Heart left ventricle (tissue), 16 donors: ENCODE measurements at places on chromosomes 12 and 14.

DNA sequence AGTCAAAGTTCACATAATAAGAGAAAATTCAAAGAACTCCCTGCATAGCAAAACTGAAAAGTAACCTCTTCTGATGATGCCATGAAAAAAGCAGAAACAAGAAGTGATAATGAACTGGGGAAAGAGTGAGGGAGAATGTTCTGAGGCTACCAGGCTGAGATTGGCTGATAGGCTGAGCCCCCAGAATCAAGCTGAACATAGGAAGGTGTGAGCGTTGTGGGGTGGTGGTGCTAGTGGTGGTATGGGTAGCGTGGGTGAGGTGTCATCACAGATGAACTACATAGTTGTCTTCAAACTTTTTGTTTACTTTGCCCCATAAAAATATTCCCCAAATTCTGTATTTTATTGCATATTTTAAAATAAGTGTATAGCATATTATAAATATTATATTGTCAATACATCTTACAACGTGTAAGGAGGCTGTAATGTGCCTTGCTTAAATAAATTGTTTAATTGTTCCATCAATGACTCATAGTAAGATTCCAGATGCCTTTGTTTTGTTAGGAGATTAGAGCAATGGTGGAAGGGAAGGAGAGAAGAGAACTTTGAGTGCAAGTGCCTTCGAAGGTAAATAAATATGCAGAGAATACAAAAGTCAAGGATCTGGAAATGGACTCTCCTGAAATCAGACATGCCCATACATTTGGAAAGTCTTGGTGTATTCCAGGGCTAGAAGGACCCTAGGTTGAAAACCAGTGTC is 15.8 kb upstream of the CFAP54 start:
- DNase-seq, result no peak

DNA sequence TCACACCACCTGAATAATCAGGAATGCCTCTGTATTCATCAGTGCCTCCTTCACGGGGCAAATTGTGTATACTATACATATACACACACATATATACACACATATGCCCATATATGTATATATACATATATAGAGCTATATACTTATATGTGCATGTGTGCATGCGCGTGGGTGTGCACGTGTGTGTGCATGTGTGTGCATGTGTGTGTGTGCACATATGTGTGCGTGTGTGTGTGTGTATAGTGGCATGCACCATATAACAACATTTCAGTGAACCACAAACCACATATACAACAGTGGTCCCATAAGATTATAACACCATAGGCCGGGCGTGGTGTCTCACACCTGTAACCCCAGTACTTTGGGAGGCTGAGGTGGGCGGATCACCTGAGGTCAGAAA is 35.7 kb downstream of the CFL2 start:
- no peak for DNase-seq

GRCh38 chr12:15757553-15758255 is 31.5 kb downstream of the EPS8 start:
- DNase-seq, result no peak

- no peak for DNase-seq
These were observed 371.2 kb downstream of the BTG1 start for GRCh38 chr12:91774434-91774921.

GRCh38 chr14:21169573-21169972 is 13.7 kb upstream of the OR5AU1 start:
- DNase-seq, result no peak

DNA sequence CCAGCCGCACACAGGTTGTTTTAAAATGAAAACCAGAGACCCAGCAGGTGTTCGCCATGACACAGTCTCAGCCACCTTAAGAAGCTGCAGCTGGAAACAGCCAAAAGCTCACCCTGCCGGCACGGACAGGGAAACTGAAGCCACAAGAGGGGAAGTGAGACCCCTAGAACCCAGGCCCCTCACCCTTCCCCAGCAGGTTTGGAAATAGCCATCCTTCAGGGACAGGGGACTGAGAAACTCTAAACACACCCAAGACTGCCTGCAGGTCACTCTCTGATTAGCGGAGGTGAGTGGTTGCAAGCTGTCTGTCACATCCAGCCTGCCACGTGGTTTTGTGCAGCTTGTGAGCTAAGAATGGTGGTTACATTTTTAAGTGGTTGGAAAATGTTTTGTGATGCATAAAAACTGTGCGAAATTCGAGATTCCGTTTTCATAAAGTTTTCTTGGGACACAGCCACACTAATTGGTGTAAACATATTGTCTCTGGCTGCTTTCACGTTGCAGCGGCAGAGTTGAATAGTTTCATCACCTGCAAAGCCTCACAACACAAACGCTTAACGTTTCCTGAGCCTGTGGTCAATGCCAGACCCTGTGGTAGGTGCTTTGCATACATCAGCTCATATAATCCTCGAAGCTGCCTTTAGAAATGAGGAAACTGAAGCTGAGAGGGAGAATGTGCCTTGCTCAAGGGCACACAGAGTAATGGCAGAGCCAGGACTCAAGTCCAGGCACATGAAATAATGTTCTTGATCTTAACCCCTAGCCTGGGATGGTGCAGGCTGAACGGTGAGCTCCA is 1.7 kb upstream of the SELPLG start:
- no peak for DNase-seq

DNA sequence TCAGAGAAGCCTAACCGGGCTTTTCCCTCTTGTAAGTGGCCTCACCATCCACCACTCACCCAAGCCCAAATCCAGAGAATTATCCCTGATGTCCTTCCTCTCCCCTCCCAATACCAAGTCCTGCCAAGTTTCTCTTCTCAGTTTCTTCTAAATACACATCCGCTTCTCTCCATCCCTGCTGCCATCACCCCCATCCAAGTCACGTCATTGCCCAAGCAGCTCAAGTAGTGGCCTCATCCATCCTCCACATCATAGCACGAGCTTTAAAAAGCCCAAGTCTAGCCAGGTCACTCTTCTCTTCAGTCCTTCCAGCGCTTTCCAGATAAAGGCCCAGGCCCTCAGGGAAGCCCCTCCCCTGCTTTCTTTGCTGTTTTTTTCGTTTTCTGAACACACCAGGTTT is 25.4 kb downstream of the IL31 start:
- DNase-seq, result no peak

GRCh38 chr12:128755566-128755965 is 68.2 kb downstream of the SLC15A4 start:
- no peak for DNase-seq

DNA sequence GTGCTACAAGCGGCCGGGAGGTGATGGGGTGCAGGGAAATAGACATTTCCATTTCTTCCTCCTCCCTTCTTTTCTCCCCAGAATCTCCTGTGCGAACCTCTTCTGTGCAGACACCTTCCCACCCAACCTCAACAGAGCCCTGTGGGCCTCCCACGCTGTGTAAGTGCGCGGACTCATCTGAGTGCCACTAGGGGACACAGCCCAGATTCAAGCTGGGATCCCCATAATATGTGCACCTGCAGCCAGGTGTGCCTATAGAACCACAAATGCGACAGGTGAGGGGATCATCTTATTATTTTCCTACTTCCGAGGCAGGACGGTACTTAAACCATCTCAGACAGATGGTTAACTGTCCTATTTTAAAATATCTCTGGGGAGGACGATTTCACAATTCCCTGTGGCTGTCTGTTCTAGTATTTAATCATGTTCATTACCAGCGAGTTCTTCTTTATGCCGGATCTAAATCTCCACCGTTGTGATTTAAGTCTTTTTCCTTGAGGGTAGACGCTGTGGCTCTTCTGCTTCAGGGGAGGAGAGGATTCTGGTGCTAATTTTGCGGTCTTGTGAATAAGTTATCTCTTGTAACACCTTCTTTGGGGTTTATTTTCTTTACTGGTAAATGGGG is 17.2 kb upstream of the CACNA1C start:
- no peak for DNase-seq

DNA sequence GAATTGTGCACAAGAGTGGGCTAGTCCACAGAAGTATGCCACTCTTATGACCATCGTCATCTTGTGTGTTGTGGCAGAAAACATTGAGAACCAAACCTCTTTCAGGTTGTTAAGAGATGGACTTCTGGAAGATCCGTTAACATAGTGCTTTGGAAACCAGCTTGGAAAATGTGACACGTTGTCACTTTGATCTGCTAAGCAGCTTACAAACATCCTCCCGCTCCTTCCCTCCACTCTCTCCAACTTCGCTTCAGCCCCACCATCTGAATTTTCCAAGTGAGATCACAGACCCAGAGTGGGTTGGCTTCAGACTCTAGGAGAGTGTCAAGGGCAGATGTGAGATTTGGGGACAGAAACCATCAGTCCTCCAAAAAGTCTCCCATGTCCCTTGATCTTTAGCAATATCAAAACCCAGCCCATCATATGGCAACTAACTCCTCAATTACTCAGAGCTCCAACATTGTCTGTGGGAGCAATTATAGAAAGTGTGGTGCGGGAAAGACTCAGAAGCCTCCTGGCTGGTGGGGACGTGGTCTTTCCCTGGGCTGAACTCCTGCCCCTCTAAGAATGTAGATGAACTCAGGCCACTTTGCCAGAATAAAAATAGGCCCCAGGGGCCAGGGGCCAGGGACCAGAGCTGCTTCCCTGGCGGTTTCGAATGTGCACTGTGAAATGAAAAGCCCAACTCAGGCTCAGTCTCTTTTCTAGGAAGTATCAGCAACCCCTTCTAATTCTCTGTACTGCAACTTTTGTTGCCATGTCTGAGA is 129.5 kb downstream of the SLC38A6 start:
- DNase-seq, result no peak

GRCh38 chr12:132178801-132179401 is 34.6 kb downstream of the NOC4L start:
- no peak for DNase-seq

GRCh38 chr14:50856660-50857059 is 15.2 kb upstream of the ABHD12B start:
- no peak for DNase-seq

- DNase-seq, result no peak
These were observed 10.1 kb upstream of the DCAF4 start for GRCh38 chr14:72916174-72916573.

DNA sequence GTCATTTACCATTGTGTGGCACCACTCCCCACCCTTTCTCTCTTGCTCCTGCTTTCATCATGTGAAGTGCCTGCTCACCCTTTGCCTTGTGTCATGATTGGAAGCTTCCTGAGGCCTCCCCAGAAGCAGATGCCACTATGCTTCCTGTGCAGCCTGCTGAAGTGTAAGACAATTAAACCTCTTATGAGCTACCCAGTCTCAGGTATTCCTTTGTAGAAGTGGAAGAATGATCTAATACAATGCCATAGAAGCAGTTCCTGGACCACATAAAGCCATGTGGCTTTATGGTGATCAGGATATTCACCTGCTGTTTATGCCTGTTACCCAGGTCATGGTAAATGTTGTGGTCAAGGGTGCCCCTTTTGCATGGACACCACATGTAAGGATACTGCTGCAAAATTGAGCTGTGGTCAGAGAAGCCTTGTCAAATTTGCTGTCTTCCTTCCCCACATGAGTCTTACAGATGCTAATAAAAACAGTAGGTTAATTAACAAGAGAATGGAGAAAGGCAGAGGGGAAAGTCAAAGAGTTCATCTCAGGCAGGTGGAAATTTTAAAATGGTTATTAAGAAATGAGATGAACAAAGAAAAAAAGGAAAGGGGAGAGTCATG is 112.8 kb upstream of the IFNG-AS1 start:
- DNase-seq, result no peak

- no peak for DNase-seq
These were observed 8.4 kb downstream of the GPRC5A start for GRCh38 chr12:12899530-12900380.

DNA sequence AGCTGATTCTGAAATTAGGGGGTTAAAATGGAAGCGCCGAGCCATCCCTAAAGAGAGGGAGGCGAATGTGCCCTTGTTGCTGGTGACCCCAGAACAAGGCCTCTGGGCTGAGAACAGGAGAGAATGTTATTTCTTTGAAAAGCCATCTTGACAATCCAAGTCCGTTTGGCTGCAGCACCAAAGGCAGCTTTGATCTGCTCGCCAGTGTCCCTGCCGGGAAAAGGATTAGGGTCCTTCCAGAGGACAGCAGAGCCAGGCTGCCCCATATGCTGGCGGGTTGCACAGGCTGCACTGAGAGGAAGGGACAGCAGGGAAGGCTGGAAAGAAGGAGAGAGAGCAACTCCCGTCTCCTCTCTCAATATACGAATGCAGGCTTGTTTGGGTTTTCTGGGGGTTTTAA is 141.7 kb downstream of the TMEM132C start:
- DNase-seq, result no peak

DNA sequence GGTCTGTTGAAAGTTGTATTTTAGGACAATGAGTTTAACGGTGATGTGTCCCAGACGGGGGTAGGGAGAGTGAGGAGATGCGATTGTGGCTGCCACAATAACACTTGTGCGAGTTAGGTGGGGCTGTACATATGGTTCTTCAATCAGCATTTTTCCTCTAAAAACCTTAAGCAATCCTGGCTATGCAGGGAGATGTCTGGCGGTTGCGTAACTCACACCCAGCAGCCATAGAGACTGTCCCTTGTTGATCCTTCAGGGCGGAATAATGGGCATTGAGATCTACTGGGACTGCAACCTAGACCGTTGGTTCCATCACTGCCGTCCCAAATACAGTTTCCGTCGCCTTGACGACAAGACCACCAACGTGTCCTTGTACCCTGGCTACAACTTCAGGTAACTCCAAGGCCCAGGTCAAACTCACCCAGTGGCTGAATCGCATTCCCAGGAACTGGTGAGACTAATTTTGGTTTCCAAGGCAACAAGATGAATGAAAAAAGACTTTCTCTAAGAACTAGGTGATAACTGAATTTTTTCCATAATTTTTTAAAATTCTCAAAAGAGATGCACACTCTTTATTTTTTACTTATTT is 34.6 kb downstream of the P2RX7 start:
- no peak for DNase-seq

- DNase-seq, result peak; percentile 90
These were observed at the start of gene MSRB3 for GRCh38 chr12:65278576-65279368. Gene MSRB3, plus strand, starts transcription at chr12:65278683. Its CDS starts 29,897 bp downstream, at chr12:65308580.

GRCh38 chr12:30926243-30927221 is at the start of gene TSPAN11:
Gene TSPAN11, plus strand, starts transcription at chr12:30926748. Its CDS starts 27,244 bp downstream, at chr12:30953992.
- no peak for DNase-seq

DNA sequence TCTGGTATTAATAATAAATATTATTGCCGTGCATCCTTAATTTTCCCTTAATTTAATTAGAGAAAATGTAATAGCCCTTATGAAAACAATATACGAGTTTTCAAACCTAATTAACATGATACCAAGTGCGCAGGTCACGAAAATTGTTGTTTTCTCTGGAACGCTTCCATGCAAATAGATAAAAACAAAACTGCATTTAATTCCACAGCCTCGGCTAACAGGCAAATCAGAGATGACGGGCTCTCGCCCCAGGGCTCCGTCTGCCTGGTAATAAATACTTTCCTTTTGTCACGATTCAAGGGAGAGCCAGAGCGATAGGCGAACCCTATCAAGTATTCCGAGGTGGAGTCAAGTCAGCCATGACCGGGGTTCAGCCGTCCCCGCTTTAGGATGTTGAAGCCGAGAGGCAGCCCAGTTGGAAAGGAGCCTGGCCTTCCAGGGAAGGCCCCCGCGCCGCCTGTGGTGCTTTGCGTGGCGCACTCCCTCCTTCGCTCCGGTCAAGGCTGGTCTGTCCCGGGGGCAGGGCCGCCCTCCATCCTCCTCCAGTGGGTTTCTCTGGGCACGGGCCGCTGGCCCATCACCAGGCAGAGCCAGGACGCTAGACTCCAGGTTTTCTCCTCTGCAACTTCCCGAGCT is 137.8 kb upstream of the GSC start:
- DNase-seq, result no peak

- no peak for DNase-seq
These were observed 4.1 kb upstream of the STAB2 start for GRCh38 chr12:103583008-103583407.
